ENCODE measurements at places on chromosomes 1 and 21.

DNA sequence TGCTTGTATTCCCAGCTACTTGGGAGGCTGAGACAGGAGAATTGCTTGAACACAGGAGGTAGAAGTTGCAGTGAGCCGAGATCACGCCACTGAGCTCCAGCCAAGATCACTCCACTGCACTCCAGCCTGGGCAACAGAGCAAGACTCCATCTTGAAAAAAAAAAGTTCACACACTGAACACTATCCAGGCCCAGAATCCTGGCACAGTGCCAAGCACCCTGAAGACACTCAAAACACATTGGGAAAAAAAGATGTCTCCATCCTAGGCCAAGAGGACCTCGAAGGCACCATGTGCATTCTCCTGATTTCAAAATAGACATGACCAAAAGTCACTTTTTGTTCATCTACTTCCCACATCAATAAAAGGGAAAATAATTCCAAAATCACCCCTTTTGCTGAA, 38.7 kb downstream of the SLC9A1 start:
- DNase-seq: no peak

DNA sequence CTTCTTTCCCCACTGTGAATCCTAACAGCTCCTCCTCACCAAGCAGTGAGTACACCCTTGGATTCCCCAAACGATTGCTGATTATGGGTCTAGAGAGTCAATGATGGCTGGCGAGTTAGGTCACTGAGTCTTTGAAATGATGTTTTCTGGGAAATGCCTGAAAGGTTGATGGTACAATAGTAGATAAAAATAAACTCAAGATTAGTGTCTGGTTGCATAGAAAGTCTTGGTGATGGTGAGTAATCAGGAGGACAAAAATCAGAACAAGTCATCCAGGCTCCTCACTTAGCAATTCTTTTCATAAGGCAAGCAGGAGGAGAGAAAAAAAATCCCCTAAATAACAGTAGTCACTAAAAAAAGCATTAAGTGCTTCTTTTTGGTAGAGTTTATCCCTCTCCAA, 22.6 kb downstream of the HLX start:
- no peak for DNase-seq

DNA sequence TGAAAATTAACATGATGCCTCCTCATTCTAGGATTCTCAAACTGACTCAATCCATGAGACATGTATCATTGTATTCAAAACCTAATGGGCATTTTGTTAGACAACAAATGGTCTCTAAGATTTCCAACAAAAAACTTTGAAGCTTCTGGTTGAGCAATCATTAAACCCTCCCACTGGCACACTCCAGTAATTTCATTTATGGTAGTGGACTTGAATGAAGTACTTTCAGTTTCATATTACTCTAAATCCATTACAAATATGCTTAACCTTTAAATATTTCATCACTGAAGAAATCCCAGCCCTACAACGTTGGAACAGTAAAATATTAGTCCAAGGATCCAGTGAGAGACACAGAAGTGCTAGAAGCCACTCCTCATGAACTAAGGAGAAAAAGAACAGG, 43.5 kb downstream of the GBP6 start:
- DNase-seq: peak; percentile 16

GRCh38 chr1:230376296-230376695, 49.8 kb downstream of the PGBD5 start:
- no peak for DNase-seq

DNA sequence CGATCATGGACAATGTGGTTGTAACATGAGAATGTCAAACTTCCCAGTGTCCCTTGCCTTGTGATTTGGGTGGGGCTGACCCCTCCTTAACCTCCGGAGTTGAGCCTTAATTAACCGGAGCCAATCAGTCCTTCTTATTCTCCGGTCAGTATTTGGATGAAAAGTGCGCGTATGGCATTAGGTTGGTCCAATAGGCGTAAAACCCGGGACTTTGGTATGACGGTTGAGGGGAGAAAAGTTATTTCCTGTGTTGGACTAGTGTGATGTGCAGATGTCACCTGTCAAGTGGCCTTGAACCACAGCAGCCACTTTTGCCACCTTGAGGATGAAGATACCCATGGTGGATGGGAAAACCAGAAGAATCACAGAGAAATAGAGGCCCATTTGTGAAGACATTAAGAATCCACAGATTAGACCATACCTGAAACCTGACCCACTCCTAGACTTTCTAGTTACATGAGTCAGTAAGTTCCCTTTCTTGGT, 5.1 kb downstream of the PAFAH2 start:
- no peak for DNase-seq

GRCh38 chr1:39450956-39451606, 40.4 kb upstream of the BMP8A start:
- no peak for DNase-seq

DNA sequence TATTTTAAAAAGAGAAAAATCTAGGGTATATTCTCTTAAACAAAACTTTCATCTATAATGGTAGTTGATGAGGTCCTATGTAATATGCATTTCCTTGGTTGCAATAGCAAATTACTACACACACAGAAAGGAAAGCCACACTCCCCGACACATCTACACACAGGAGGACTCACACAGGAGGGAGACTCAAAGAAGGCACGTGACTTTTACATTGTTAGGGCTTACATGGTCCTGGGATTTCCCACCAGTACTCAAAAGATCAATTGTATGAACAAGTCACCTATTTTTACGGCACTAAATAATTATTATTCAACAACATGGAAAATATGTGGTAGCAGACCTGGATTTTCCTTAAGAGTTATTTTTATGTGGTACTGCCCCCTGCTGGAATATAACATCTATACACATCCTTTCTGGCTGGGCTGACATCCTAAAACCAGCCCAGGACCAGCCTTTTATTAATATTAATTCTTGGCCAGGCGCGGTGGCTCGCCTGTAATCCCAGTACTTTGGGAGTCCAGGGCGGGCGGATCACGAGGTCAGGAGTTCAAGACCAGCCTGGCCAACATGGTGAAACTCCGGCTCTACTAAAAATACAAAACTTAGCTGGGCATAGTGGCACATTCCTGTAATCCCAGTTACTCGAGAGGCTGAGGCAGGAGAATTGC, 33.9 kb upstream of the LGALS8 start:
- DNase-seq: peak; percentile 63

DNA sequence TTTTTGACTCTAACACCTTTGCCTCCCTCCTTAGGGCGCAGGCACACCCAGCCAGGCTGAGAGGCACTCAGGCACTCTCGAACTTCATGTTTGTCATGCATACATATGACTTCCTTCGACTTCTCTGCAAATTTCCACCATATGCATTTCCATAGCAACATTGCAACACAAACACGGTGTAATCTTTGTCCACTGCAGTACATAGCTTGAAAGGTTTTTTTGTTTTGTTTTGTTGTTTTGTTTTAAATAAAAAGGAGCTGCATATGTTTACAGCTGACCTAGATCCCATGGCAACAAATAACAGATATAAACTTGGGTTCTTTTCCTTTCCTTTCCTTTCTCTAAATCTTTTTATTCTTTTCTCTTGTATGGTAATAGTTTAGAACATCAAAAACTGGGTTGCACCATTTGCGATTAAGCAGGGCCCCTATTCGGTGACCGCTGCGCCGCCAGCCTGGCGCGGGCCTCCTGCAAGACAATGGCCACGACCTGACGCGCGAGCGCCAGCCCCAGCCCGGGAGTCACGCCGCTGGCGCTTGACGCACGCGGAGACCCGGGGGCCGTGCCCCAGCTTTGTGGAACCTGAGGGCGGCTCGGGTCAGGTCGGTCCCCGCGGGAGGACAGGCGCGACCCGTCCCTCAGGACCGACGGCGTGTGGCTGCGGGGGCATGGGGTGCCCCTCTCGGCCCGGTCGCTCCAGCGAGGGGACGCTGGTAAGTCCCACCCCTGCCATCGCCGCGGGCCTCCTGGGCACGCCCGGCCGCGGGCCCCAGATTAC, 35.2 kb downstream of the CCN1 start:
- DNase-seq: no peak

DNA sequence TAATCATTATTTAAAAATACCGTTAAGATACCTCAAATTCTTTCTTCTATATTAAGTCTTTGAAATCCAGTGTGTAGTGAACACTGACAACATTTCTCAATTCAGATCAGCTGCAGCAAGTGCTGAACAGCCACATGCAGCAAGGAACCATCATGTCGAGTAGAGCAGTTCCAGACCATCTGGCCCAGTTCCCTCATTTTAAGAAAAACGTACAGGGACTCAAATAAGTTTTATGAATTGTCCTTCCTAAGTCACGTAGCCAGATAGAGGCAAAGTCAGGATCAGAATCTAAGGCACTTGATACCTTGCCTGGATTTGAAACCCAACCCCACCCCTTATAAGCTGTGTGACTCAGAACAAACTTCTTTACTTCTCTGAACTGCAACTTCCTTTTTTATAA, 132.4 kb downstream of the PROX1 start:
- DNase-seq: no peak

DNA sequence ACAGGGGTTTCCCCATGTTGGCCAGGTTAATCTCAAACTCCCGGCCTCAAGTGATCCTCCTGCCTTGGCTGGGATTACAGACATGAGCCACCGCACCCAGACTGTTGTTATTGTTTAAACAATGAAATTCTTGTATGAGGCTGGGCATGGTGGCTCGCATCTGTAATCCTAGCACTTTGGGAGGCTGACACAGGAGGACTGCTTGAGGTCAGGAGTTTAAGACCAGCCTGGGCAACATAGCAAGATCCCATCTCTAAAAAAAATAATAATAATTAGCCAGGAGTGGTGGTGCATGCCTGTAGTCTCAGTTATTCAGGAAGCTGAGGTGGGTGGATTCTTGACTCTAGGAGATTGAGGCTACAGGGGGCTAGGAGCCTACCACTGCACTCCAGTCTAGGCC, 6.7 kb upstream of the WDTC1 start:
- no peak for DNase-seq

- no peak for DNase-seq
These were observed 14.0 kb downstream of the CYYR1 start for GRCh38 chr21:26559099-26559498.

- peak; percentile 74 for DNase-seq
These were observed 623 bp downstream of the GNG4 start for GRCh38 chr1:235648954-235649367.

- DNase-seq: no peak
These were observed 134.6 kb upstream of the RUNX3 start for GRCh38 chr1:25064465-25065240.

DNA sequence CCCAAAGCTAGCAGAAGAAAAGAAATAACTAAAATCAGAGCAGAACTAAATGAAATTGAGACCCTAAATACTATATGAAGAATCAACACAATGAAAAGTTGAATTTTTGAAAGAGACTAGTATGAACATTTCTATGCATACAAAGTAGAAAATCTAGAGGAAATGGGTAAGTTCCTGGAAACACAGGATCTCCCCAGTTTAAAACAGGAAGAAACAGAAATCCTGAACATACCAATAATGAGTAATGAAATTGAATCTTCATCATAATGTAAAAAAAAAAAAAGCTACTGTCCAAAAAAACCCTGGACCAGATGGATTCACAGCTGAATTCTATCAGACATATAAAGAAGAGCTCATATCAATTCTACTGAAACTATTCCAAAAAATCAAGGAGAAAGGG, 233.5 kb downstream of the PLPP3 start:
- DNase-seq: no peak

DNA sequence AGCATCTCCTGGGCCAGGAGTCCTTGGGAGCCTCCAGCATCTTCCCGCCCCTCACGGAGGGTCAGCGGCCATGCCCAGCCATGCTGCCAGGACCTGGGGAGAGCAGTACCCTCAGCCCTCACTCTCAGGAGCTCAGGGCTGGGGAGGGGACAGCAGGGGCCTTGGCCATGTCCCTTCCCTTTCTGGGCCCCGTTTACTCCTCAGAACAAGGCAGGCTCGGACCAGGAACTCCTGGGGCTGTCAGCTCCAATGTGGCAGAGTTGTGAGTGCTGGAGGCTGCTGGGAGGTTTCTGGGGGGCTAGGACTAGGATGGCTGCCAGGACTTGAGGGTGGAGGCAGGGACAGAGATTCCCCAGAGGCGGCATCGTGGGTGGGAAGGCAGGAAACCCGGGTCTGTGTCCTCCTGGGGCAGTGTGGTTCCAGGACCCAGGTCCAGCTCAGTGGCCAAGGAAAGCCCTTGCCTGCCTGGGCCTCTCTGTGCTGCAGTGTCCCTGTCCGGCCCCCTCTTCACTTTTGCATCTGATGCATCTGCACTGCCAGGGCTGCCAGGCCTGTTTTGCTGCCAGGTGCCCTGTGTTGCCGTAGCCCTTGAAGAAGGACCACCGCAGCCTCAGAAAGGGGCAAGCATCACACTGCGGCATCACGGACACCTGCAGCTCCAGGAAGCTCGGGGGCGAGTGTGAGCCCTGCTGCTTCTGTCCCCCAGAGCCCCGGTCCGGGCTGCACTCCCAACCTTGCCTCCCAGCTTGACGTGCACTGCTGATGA, 223.9 kb downstream of the CAMTA1 start:
- no peak for DNase-seq

DNA sequence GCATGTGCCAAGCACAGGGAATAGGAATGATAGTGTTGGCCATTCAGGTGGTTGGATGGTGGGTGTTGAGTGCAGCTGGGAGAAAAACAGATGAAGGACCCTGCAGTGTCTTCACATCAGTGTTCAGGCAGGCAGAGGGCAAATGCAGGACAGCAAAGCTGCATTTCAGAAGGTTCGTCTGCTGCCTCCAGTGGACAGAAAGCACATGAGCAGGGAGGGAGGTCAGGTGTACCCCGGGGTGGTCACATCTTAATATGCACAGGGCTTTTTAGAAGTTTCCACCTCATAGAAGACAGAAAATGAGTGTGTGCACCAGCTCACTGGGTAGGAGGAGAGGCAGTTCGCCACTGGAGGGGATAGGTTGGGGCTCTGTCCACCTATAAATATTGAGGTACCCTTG, 184.9 kb downstream of the SLC35F3 start:
- DNase-seq: no peak

- no peak for DNase-seq
These were observed 68.7 kb downstream of the ALPL start for GRCh38 chr1:21577933-21578332.

- no peak for DNase-seq
These were observed 2.2 kb downstream of the SOX13 start for GRCh38 chr1:204075139-204075521.

All from hematopoietic multipotent progenitor cell (in vitro differentiated cells).